ENCODE measurements at places on chromosomes 16 and 17.

DNA sequence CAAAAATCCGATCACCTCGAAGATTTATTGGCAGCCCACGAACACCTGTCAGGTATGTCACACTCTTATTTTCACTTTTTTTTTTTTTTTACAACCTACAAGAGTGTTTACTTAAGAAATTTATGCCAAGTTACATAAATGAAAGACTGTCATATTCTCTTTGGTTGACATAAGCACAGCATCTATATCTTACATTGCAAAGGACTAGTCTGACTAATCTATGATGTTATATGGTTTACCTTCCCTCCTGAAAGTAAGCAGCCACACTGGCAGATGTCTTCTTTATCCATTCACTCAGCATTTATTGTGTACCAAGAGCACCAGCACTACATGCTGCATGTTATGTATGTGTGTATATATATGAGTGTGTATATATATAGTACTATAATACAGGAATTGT, 156.3 kb downstream of the CDRT15L2 start:
- DNase-seq, result no peak

DNA sequence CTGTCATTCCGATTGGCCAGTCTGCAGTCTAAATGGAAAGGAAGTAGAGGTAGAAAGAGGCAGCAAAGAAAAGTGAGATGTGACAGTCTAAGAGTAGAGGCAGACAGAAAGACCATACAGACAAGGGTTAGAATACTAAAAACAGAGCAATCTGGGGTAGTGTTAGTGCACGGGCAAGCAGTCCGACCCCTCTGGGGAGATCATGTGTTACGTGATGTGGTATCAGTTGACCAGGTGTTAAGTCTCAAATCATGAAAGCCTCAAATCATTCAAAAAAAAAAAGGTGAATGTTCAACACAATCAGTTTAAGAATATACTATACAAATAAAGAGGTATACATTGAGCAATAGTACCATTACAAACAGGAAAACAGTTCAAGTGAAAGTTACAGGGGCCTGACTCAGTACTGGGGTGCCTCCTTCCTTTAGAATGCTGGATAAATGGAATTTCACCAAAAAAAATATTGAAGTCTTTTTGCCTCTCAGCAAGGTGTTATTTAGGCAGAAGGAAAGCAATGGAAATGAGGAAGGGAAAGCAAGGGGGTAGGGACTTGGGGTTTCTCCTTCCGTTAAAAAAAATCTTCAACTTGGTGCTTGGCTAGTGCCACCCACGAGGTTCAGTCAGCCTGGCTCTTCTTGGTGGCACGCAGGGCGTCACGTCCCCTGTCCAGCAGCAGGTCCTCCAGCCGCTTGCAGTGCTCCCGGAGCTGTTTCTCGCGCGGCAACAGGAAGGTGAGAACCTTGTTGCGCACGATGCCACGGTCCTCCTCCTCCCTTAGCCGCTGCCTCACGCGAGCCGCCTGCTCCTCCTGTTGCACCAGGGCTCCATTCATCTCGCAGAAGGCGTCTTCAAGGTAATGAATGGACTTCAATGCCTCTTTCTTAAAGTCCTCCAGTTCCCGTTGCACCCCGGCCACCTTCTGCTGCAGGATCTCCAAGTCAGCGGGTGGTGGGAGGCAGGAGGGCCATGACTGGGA, 616 bp downstream of the CCDC182 start:
- DNase-seq, result no peak

GRCh38 chr16:71666928-71667707, 41.1 kb downstream of the MARVELD3 start:
- no peak for DNase-seq

- DNase-seq, result no peak
Observed at GRCh38 chr17:77444628-77444983, 303.8 kb downstream of the SEC14L1 start.

DNA sequence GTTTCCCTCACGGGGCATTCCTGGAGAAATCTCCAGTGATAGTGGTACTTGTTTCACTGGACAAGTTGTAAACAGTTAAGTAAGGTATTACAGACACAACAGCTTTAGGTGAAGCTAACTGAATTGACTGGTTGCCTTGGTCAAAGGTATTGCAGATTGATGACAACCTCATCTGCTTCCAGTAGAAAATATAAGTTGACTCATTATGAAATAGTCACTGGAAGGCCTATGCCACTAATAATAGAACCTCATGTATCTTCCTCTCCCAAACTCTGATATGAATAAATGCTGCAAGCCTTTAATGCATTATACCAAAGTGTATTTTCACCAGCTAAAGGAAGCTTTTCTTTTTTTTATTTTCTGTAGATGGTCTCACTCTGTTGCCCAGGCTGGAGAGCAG, 44.8 kb downstream of the GLG1 start:
- DNase-seq, result no peak

GRCh38 chr17:77160091-77160874, 19.5 kb downstream of the SEC14L1 start:
- DNase-seq, result no peak

- DNase-seq, result no peak
Observed at GRCh38 chr17:1150863-1151600, 28.7 kb downstream of the ABR start.

DNA sequence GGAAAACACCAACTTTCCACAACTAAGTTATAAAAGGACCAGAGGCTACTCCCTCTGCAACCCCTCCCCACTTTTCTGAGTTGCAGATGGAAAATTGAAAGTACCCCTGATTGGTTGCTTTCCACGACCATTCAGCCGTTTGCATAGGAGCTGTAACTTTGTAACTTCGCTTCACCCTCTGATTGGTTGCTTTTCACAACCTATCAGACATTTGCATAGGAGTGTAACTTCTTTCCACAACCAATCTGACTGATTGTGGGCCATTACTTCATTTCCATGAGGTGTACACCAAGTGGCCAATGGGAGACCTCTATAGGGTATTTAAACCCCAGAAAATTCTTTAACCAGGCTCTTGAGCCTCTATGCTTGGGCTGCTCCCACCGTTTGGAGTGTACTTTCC, 644.1 kb downstream of the WWOX start:
- DNase-seq, result no peak

- no peak for DNase-seq
Observed at GRCh38 chr17:44778656-44779210, 19.9 kb downstream of the ADAM11 start.

- peak; percentile 59 for DNase-seq
Observed at GRCh38 chr17:2101448-2102257, 46.8 kb downstream of the HIC1 start.

DNA sequence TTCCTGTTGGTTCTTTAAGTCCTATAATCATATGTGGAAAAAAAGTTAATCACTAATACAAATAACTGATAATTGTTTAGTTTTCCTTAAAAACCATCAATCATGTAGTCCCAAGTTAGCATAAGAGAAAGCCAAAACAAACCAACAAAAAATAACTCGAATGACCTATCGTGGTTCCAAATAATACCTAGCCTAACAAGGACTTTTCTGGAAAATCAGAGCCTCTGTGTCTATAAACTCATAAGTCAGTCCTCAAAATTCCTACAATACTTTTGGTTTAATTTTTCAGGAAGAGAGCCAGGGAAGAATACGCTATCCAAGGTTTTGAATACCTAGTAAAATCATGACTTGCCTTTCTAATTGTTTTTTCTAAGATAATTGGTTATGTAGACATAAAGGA, 975.3 kb upstream of the SOX9 start:
- no peak for DNase-seq

DNA sequence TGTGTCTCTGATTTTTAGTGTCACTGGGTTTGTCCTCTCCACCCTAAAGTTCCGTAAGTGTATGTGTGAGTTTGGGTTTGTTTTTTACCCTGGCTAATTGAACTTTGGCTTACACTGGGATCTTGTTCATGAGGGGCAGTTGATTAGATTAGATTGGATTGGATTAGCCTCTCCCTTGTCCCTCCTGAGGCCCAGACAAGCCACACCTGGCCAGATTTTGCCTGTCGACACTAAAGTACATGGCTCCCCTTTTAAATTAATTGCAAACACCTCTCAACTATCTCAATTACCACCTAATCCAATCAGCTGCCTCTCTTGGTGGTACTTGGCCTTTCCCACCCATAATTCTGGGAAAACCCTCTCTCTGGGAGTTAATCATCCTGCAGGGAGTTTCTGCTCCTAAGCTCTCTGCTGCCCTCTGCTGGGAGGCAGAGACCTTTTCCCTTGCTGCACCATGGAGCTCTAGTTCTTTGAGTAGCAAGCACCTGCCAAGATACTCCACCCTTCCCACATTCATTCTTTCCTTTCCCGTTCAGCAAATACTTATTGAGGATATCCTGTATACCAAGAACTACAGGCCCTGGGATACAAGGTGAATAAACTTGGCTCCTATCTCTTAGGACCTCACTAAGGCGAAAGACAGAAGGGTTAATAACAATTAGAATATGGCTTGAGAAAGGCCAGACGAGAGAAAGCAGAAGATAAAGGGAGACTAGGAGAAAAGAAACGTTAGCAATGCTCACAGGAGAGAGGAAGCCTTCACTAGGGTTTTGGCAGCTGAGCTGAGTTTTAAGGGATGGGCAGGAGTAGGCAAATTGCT, 60.0 kb upstream of the MPHOSPH6 start:
- DNase-seq, result peak; percentile 74

GRCh38 chr16:28845293-28845692, 855 bp downstream of the TUFM start:
- peak; percentile 54 for DNase-seq

- DNase-seq, result no peak
Observed at GRCh38 chr16:67393788-67394154, 473 bp upstream of the TPPP3 start.

GRCh38 chr17:7835814-7836595, 2.0 kb downstream of the KDM6B start:
- DNase-seq, result peak; percentile 65

- no peak for DNase-seq
Observed at GRCh38 chr17:33560165-33560564, 267.1 kb upstream of the ASIC2 start.

- DNase-seq, result no peak
Observed at GRCh38 chr17:14605267-14605599, 304.4 kb downstream of the HS3ST3B1 start.

GRCh38 chr16:102060-102855, 24.2 kb downstream of the MPG start:
- no peak for DNase-seq

DNA sequence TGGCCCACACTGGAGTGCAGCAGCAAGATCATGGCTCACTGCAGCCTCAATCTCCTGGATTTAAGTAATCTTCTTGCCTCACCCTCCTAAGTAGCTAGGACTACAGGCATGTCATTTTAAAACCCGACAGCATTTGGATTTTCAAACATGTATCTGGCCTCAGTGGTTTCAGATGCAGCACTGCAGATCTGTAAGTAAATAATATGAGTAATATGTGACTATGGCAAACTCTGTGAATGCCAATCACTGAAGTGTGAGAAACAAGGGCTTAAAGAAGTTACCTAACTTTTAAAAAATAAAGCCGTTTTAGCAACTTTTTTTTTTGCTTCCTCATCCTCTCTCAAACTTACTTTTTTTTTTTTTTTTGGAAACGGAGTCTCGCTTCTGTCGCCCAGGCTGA, 11.9 kb downstream of the CEP20 start:
- DNase-seq, result no peak

DNA sequence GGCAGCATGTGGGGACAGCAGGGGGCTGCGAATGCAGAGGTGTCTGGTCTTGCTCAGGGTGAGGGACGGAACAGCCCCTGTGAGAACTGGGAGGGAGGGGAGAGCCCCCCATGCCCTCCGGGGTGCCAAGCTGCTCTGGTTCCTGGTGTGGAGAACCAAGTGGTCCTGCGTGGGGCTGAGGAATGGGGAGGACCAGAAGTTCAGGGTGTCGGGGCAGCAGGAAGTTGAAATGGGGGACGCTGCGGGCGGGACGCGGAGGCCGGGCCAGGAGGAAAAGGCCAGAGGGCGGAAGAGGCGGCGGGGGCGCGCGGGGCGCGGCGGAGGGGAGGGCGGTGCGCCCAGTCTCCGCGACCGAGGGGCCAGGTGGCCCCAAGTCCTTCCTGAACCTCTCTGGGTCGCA, 3.6 kb downstream of the ALDH3A1 start:
- DNase-seq, result no peak

- DNase-seq, result no peak
Observed at GRCh38 chr16:74252329-74252728, 44.3 kb upstream of the PSMD7 start.

DNA sequence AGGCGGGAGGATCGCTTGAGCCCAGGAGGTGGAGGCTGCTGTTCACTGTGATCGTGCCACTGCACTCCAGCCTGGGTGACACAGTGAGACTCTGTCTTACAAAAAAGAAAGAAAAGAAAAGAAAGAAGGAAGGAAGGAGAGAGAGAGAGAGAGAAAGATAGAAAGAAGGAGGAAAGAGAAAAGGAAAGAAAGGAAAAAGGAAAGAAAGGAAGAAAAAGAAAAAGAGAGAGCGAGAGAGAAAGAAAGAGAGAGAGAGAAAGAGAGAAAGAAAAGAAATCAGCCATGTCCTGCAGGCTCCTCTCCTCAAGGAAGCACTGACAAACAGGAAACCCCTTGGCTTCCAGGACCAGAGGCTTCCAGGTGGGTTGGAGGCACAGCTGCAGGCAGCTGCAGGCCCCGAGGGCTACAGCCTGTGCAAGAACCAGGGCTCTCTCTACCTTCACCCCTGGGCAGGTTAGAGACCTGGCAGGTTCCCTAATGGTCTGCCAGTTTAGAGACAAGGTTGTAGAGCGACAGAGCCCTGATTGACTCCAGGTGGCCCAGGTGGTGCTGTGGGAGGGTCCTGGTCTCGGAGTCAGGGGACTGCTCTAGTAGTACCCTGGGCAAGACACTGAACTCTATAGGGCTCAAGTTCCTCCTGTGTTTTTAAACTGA, 53.8 kb downstream of the PECAM1 start:
- no peak for DNase-seq

GRCh38 chr17:64174686-64175456, 44.9 kb upstream of the ERN1 start:
- DNase-seq, result no peak

DNA sequence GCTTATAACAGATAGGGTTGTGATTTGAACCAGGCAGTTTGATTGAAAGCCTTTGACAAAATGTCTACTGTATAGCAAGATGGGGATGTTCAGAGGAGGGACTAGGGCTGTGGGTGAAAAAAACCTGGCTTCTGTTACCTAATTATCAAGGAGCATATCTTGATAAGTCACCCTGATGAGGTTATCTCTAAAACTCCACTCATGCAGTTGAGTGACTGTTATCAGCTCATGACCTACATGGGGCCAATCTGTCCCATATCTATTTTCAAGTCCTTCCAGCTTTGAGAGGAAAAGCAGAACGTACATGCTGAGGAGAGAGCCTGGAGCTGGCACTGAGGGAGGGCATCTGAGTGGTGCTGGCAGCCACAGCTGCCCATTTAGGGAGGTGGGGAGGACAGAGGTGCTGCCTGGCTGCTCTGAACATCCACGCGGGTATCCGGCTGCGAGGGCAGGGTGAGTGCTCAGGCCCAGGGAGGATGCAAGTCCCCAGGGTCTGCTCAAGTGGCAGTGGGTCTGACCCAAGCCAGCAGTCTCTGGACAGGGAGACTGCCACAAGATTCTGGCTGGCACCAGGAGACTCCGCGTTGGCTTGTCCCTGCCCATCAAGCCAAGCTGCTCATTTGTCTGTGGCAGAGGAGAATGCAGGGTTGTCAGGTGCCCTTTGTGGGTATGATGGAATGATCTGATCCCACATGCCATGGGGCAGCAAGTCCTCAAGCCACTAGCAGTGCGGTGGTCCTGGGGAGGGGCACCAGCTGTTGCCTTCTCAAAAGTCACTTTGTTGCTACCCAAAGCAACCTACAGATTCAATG, 29.2 kb downstream of the ATPAF2 start:
- DNase-seq, result no peak

Data from activated T-cell treated with anti-CD3 and anti-CD28 coated beads, Interleukin-2, amount 50 U/mL, for 48 hours (primary cell).